ENCODE measurements at places on chromosomes 7 and 10.

DNA sequence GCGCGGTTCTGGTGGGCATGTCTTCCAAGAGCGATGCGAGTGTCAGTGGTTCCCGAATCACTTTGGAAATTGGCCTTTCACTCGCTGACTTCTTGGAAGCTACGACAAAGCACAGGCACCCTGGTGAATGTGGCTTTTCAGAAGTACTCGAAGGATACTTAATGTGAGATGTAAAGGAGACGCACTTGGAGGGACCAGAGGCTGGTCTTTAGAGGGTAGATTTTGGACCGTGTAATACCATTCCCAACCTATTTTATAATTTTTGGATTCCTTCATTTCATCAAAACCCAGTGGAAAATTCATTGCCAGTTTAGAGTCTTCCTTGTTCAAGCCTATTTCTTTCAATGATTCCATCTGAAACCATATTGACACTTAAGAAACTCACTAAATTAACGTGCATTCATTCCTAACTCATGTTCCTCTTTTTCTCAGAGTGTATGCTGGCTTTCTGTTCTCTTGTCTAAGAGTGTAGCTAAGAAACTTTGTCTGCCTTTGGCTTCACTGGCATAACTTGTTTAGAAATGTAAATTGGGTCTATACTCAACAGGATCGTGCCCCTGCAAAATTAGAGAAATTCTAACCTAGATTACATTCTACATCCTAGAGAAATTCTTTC is 645 bp upstream of the COPG2 start:
- DNase-seq = peak; percentile 1

GRCh38 chr10:63497321-63497720 is 23.9 kb upstream of the REEP3 start:
- no peak for DNase-seq

- no peak for DNase-seq
Measured at GRCh38 chr10:70889291-70889690, 926 bp upstream of the PCBD1 start.

DNA sequence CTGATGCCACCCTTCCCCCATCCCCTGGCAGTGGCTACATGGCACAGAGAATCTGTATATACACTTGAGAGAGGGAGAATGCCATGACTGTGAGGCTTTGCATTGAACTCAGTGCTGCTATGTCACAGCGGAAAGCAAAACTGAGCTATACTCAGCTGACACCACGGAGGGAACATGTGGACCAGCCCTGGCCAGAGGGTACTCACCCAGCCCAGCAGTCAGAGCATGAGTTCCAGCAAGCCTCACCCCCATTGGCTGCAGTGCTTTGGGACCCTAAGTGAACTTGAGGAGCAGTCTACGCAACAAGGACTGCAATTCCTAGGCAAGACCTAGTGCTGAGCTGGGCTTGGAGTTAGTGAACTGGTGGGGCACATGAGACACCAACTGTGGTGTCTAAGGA is 10.3 kb upstream of the AOC1 start:
- no peak for DNase-seq

DNA sequence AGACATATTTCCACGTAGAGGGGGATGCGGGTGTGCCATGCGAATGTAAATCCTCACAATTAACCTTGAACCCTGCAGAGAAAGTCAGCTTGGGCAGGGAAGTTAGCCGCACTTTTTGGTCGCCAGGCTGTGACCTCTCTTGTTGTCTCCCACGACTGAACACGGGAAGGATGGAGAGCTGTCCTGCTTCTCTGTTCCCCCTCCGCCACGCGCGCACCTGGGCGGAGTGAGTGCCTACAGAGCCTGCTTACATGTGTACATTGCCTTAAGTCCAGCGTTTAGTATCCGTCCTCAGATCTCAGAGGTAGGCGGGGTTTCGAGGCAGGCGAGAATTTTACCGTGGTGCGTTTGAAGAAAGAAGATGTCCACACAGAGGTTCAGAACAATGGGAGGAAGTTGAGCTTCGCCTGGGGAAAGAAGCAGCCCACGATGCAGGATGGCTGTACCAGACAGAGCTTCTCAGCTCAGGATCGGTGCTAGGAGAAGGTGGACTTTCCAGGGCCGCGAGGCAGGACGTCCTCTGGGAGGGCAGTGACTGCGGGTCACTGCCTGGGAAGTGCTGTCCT is 482 bp upstream of the ERCC6 start:
- DNase-seq = no peak

GRCh38 chr7:71264005-71264404 is 132.1 kb downstream of the GALNT17 start:
- no peak for DNase-seq

- DNase-seq = no peak
Measured at GRCh38 chr7:126398285-126398684, 854.5 kb downstream of the GRM8 start.

- DNase-seq = no peak
Measured at GRCh38 chr10:60209874-60210570, 179.7 kb downstream of the ANK3 start.

DNA sequence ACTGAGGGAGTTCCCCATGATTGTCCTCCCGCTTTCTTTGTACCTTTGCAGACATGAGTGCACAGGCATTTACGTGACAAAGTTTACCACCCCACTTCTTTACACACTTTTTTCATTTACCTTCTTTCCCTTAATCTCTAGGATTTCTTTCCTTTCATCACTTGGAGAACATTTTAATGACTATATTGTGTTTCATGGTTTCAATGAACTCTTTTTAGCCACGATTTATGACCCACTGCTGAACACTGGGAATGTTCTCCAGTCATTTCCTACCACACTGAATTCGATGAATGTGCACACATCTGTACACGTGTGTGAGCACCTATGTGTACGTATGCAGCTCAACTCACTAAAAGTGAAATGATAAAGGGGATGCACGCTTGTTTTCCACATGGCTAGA is 371.7 kb upstream of the IGFBP3 start:
- no peak for DNase-seq

GRCh38 chr7:42227936-42228591 is 8.9 kb downstream of the GLI3 start:
- no peak for DNase-seq

DNA sequence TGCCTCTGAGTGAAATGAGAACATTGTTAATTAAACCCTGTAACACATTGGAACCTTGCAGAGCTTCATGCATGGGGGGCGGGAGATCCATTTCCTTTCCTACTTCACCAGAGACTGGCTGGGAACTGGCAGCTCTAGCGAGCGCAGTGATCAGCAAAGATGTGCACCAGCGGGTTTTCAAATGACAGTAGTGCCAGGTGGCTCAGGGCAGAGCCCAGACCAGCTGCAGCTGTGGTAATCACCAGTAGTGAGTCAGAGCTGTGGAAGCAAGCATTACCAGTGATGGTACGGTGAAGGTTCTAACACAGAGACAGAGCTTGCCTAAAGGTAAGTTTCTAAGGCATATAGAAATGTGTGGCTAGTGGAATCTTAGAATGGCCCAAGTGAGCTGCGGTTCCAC is 1009.7 kb upstream of the CELF2 start:
- DNase-seq = no peak

- no peak for DNase-seq
Measured at GRCh38 chr7:23944131-23944530, 234.1 kb downstream of the STK31 start.

DNA sequence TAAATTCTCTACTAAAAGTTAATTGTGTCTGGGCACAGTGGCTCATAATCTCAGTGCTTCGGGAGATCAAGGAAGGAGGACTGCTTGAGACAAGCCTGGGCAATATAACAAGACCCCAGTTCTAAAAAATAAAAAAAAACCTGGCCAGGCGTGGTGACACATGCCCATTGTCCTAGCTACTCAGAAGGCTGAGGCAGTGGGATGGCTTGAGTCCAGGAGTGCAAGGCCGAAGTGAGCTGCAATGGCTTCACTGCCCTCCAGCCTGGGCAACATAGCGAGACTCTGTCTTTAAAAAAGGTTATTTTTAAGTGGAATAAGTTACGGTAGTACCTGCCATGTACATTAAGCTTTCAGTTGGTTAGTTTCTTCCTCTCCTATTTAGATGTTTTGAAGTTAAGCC is 28.9 kb downstream of the CDK14 start:
- DNase-seq = no peak

GRCh38 chr10:112421731-112422130 is 25.0 kb downstream of the ZDHHC6 start:
- DNase-seq = no peak

DNA sequence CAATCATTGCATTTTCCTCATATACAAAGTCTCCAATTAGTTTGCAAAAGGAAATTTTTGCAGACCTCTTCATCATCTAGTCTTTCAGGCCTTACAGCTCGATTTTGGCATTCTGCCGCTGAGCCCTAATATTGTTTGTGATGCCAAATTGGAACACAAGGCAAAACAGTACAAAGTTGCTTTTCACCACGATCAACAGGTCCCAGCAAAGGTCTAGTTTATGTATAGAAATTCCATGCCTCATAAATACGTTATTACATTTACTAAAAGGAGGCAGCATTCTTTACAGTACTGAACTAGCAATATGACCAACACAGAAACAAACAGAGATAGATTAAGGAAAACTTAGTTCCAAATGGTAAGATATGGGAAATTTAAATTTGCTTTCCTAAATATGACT is 7.0 kb upstream of the DNAJC1 start:
- DNase-seq = no peak

DNA sequence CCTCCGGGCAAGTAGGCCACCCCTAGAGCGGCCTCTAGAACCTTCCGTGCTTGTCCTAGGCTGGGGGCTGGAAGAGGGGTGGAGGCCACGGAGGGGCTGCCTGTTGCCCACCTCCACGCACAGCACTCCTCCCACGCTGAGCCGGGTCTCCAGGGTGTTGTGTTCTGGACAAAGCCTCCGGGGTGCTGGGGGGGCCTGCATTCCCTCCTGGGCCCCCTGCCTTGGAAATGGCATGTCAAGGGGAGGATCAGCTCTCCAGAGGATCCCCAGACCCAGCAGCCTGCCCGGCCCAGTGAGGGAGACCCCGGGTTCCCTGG is 8.1 kb upstream of the TTYH3 start:
- no peak for DNase-seq

- no peak for DNase-seq
Measured at GRCh38 chr10:127402596-127403409, 146.3 kb upstream of the NPS start.

DNA sequence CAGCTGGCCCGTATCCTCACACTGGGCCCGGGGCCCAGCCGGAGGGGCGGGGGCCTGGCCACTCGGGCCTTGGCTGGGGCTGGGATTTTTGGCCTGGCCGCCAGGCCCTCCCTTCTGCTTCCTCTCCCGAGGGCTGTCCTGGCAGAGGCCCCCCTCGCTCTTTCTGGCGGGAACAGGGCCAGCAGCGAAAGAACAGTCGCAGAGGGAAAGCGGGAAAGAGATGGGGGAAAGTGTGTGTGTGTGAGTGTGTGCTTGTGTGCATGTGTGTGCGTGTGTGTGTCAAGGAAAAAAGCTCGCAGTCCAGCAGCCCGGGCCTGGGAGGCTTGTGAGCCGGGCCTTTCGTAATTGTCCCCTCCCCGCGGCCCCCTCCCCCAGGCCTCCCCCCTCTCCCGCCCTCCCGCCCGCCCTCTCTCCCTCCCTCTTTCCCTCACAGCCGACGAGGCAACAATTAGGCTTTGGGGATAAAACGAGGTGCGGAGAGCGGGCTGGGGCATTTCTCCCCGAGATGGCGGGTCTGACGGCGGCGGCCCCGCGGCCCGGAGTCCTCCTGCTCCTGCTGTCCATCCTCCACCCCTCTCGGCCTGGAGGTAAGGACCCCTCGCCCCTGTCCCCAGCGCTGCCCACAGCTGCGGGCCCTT is at the start of gene ELN:
Gene ELN (plus strand): TSS at position 491 of the 638 bp plus-strand sequence. CDS start 15 bp downstream, at position 506.
- DNase-seq = no peak

DNA sequence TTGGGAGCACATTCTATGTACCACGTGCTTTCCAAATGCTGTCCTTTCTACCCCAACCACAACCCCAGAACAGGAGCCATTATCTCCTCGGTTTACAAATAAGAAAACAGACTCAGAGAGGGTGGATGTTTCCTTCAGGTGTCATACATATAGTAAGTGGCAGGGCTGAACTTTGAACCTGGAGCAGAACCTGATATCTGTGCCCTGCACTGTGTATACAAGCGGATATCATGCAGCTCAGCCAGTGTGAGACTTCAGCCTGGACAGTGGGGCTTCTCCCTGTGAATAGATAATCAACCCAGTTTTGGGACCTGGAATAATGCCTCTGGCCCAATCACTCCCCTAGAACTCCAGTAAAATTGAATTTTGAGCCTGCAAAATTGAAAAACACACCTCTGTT is 341.1 kb downstream of the GRID1 start:
- no peak for DNase-seq

DNA sequence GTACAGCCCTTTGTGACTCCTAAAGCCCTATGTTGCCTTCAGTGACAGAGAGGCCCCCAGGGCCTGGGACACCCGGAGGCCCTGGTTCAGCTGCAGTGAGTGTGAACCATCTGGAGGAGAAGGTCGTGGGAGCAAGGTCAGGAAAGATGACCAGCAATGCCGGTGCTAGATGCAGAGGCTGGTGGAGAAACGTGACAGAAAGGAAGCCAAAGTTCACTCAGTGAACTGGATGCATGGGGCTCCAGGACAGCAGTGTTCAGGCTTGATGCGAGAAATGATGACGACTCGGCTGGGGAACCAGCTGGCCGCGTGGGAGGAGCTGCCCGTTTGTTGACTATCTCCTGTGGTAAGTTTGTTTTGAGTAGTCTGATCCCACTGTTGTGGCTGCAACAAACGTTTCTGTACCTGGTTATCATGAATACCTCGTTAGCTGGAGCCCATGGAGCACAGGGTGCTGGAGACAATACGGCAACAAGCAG is 54.1 kb upstream of the MKRN1 start:
- DNase-seq = no peak

- DNase-seq = no peak
Measured at GRCh38 chr10:7577579-7577978, 89.2 kb downstream of the ITIH5 start.

GRCh38 chr10:22631646-22632278 is 82.6 kb downstream of the PIP4K2A start:
- DNase-seq = no peak

DNA sequence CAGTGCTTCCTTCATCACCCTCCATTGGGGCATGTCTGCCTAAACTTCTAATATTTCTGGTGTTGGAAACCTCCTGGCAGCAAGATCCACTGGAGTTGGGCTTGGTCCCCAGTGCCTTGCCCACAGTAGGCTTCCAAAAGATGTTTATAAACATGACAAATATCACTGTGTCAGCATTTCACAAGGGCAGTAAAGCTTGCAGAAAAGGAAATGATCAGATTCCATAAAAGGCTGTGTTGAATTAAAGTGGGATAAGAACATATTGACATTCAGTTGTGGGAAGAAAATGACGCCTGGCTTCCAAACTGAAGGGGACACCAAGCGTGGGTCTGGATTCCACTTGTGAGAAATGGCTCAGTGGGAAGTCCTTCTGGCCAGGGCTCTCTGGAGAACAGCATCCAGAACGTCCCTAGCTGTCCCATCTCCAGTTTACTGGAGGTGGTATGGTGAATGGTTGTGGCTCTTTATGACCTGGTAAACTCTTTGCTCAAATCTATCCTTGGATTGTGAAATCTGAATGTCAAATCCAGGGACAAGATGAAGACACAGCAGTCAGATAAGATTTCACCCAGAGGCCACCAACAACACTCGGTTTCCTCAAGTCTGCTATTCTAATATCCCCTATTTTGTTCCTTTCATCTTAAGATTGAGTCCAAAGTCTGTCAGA is 287.2 kb downstream of the TNS3 start:
- no peak for DNase-seq
